ENCODE measurements at places on chromosomes 7 and 10.
A peak's percentile ranks its signal among the peaks of the same experiment; 100 is the strongest.

- no peak for DNase-seq
Observed at GRCh38 chr7:151003572-151003971, 12.8 kb downstream of the NOS3 start.

DNA sequence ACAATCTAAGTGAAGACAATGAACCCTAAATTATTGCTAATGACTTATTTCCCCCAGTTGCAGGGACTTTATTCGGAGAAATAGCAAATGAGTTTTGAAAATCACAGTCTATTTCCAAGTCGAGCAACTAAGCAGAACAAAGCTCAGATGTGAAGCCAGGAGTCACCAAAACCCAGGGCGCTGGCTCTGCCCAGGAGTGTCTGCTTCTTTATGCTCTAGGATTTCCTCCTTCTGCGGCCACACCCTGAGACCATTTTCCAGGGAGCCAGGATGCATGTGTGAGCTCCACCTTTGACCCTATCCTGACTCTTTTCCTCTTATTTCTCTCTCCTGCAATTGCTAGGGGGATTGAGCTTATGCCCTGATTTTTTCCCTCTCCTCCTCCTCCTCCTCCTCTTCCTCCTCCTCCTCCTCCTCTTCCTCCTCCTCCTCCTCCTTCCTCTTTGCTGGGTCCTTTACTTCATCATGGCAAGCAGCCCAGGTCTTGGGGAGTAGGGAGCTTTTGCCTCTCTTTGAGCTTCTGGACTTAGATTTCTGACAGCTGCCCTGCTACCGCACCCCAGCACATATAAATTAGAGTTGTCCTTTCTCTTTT, 234.4 kb downstream of the ARL4A start:
- DNase-seq: no peak

DNA sequence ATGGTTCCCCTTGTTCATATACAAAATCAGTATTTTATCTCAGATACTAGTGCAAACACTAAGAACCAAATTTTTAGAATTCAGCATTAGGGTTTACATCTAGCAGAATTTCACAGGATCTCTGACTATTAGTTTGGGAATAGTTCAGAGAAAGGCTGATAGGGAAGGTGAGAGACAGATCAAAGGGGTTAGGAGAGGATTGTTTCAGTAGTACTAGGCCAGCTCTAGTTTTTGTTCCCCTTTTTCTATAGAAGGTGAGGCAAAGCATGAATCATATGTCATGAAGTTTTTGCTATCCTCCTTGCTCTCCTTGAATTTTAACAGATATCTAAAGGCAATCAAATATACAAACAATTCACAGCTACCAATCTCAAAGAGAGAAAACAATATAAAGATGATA, 26.1 kb upstream of the CTNNA3 start:
- no peak for DNase-seq

DNA sequence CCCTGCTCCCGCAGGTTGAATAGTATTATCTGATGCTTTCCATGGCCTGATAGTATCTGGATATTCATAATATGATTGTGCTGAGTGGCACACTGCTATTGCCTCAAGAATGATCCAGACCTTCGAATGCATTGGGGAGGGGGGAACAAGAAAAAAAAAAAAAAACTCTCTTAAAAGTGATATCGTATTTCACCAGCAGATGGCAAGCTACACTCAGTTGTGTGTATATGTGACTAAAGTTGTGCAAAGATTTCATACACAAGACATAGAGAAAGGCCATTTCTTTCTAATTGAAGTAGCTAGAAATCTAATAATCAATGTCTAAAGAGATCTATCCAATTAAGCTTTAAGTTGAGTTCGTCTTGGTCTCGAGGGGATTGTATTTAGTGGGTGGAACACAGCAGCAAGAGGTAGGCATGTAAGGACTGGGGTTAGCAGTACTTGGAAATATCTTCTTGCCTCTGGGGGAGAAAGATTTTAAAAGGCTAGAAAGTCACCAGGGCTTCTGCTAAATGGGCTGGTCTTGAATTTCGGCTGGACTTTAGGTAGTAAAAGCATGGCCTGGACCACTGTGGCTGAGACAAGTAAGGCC, 15.3 kb downstream of the SFRP4 start:
- DNase-seq: no peak

DNA sequence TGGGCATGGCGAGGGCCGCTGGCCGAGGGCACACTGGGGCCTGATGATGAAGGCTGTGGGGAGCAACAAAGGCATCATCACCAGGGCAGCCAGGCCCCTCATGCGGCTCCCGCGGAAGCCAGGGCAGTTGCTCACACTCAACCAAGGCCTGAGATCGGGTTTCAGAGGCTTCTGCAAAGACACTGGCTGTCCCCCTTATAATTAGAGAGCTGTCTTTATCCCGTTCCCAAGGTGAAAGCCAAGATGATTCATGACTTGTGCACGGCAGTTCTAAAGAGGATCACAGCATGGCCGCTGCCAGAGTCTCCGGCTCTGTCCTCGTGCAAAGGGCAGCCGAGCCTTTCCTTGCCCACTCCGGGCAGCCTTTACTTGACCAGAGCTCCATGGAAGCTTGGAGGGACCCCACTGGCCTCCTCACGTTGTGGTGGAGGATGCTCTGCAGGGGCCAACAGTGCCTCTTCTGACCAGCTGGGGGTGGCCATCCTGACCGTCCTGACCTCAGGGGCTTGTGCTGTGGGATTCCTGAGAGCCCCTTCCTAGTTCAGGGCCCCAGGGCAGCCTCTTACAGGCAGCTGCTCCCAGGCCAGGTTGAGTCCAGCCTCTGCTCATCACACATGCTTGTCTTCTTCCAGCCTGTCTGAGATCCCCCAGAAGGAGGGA, 82.3 kb downstream of the PRKAG2 start:
- DNase-seq: peak; percentile 53

- DNase-seq: no peak
Observed at GRCh38 chr7:47087866-47088265, 494.0 kb downstream of the TNS3 start.

- DNase-seq: no peak
Observed at GRCh38 chr7:64400401-64400800, 86.6 kb downstream of the ZNF736 start.

DNA sequence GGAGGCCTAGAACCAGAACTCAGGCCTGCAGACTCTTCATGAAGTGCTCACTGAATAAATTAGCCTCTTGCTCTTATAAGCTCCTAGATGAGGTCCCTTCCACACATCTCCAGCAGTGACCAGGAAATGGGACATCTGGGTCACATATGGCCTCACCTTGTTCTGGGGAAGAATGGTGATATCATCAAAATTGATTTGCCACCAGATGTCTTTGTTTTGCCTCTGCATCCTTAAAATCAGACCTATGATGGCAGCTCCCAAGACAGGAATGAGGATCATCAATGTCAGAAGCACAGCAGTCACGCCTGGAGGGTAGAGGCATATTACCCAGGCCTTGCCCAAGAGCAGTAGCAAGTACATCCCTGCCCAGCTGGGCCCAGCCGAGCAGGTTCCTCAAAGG, 33.3 kb upstream of the ACSL5 start:
- DNase-seq: no peak

GRCh38 chr7:48904975-48905374, 19.4 kb upstream of the CDC14C start:
- DNase-seq: no peak

- no peak for DNase-seq
Observed at GRCh38 chr7:158262284-158263109, 325.1 kb downstream of the PTPRN2 start.

DNA sequence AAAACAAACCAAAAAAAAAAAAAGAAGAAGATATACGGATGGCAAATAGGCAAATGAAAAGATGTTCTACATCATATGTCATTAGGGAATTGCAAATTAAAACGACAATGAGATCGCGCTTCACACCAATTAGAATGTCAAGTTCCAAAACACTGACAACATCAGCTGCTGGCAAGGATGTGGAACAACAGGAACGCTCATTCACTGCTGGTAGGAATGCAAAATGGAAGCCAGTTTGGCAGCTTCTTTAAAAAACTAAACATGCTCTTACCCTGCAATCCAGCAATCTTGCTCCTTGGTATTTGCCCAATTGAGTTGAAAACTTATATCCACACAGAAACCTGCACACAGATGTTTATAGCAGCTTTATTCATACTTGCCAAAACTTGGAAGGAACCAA, 34.8 kb downstream of the CALML5 start:
- DNase-seq: no peak

Measured in nephron progenitor cell (in vitro differentiated cells).